ENCODE measurements at places on chromosomes 16 and 17. TPM values are rescaled to one million over a fixed set of nuclear protein-coding genes. Genes with fewer than 3 reads are reported as not detected.

The HBZ gene
- total RNA-seq = 2.2 TPM

The P3H4 gene
- total RNA-seq = 34.0 TPM

The P2RX5 gene
- 3.0 TPM for total RNA-seq

The HIC1 gene
- total RNA-seq = 38.4 TPM

The GPR142 gene
- total RNA-seq = 0.44 TPM

The GSDMA gene
- total RNA-seq = not detected

The EPX gene
- total RNA-seq = not detected

The NPIPB2 gene
- 10.0 TPM for total RNA-seq

The WNT9B gene
- total RNA-seq = 0.16 TPM

All from camera-type eye (tissue), 1 donor.